ENCODE measurements at places on chromosomes 7 and 10.

- no peak for DNase-seq
Observed at GRCh38 chr7:15929411-15929810, 242.9 kb upstream of the MEOX2 start.

DNA sequence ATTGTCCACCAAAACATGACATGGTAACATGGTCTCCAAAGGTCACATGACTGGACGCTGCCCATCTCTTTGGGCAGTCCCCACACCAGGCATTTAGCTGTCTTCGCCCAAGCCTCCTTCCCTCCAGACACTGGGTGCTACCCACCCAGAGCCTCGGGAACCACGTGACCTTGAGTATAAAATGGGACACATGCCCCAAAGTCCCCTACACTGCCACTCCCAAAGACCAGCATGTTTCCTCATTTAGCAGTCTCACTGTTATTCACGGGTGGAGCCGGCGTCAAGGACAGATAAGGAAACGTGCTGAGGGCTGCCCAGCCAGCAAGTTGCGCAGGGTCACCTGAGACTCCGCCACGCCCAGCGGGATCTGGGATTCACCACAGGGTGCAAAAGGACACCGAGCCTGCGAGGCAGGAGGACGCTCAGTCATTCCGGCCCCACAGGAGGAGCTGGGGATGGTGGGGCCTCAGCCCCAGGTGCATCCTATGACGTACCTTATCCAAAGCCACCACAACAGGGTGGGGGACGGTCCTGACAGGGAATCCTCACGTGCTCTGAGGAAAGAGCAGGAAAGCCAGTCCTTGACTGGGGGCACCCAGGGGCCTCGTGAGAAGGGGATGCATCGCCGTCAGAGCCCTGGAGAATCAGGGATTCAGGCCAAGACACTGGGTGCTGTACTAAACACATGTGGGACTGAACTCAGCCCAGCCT is 226.9 kb downstream of the TNS3 start:
- DNase-seq: no peak

DNA sequence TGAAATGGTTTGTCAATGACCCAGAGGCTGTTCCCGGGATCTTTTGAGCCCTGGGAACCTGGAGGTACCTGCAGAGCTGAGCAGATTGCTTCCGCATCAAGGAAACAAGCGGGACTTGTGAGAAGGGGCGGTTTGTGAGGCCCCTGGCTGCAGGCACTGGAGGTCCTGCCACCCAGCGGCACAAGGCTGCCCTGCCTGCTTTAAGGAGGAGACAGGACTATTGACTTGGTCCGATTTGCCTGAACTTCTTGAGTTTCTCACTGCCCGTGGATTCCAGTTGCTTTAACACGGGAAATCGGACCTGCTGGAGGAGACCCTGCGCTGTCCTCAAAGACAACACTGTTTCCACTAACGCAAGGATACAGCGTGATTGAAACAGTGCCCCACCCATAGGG is 130.1 kb downstream of the DNAJB6 start:
- no peak for DNase-seq

DNA sequence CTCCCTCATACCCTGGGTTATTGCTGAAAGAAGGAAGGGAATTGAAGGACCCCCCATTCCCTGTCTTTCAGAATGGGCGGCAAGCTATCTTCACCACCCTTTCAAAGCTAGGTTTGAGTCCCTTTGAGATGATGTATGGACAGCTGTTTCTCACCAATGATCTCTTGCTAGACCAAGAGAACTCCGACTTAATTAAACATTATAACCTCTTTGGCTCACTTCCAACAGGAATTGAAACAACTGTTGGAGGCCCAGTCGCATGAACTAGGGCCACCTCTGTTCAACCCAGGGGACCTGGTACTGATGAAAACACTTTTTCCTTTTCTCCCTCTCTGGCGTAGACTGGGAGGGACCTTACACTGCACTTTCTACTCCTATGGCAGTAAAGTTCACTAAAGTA is 110.6 kb downstream of the ITGB8 start:
- DNase-seq: no peak

DNA sequence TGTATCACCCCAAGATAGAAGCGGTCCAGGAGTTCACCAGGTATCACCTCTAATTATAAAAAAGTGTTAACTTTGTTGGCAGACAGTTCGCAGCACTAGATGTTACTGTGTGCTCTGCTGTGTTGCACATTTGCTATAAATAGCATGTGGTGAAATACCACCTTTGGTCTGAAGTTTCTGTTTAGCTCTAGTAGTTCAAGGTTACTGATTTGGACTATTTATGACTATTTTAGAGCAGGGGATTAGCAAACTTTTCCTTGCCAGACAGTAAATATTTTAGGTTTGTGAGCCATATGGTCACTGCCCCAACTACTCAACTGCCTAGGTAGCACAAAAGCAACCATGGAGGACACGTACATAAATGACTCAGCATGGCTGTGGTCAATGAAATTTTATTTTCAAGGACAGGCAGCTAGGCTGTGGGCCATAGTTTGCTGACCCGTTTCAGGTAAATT is 16.5 kb downstream of the DENND10 start:
- DNase-seq: no peak

DNA sequence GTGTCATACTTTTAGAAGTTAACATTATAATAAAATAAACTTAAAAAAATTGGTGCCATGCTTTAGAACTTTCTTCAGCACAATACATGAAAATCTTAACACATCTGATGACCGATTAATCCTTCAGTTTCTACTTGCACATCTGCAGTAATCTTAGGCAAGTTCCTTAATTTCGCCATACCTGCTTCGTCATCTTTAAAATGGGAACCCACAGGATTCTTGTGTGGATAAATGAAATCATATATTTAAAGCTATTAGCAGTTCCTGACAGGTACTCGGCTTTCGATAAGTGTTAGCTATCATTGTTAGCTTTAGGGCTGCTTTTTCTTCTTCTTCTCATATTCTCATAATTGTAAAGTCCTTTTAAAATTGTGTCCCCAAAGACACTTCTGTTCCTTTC is 907 bp upstream of the VPS50 start:
- no peak for DNase-seq

DNA sequence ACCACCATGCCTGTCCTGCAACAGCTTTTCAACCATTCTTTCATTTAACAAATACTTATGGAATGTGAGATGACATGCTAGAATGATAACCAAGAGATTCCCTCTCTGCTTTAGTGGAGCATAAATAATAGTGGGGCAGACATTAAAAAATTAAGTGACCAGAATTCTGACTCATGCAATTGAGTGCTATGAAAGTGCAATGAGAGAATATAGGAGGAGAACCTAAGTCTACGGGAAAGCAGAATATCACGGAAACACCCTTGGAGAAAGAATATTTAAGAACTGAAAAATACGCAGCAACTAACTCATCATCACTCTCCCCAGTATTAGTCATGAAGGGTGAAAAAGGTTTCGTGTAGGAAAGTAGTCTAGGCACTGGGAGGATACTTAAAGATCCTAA is 7.1 kb downstream of the KIF5B start:
- no peak for DNase-seq

DNA sequence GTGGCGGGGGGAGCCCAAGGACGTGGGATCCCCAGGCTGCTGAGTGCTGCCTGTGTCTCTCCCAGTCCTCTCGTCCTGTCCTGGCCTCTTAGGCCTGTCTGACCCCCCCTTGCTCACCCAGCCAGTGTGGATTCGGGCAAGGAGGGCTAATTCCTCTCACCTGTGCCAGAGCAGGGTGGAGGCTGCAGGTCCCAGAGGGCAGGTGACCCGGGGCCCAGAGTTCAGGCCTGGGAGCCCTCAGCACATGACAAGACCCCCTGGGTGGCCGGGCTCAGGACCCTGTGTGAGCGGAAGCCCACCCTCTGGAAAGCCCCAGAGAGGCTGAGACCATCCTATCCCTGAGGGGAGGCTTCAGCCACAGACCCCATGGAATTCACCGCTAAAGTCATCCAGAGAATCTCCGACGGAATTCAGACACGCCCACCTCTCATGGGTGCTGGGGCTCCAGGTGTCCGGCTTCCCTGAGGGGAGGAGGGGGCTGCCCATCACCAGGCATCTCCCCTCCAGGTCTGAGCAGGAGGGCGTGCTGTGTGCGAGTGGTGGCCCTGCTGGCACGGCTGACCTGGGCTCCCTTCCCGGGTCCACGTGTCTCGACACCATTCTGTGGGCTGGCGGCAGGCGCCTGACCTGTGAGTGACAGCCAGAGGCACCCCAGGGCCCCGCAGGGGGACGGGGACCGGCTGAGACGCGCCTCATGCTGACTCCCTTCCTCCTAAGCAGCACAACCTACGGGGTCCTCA is 5.0 kb downstream of the KNDC1 start:
- DNase-seq: no peak

- no peak for DNase-seq
Observed at GRCh38 chr10:63093227-63093626, 39.9 kb upstream of the NRBF2 start.

- no peak for DNase-seq
Observed at GRCh38 chr7:122340427-122340826, 35.9 kb upstream of the FEZF1 start.

- no peak for DNase-seq
Observed at GRCh38 chr7:112573302-112574039, 92.7 kb downstream of the LSMEM1 start.

GRCh38 chr7:27872356-27873275 is 132.7 kb downstream of the TAX1BP1 start:
- no peak for DNase-seq

GRCh38 chr7:81810476-81811155 is 40.8 kb upstream of the HGF start:
- DNase-seq: no peak

- DNase-seq: no peak
Observed at GRCh38 chr10:22831586-22831985, 96.3 kb upstream of the ARMC3 start.

DNA sequence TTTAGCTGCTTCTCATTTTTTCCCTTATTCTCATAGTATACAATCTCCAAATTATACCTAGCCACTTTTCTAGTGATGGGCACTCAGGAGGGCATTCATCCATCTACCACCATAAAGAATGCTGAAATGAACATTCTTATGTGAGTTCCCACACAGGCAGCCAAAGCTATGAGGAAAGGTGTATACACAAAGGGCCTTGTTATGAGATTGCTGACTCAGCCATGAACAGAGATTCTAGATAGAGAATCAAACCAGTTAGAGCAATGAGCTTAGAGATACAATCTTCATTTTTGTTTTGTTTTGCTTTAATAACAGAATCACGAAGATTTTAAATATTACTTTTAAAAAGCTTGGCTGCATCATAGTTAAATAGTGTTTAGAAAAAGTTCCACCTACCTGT is 54.8 kb upstream of the TNKS2 start:
- DNase-seq: no peak

- no peak for DNase-seq
Observed at GRCh38 chr10:472241-472910, 217.1 kb downstream of the DIP2C start.

Data from amygdala (tissue), 56 donors.